CD4-positive, CD25-positive, alpha-beta regulatory T cell (primary cell): ENCODE measurements at places on chromosomes 11 and 22. TPM values are rescaled to one million over a fixed set of nuclear protein-coding genes. Genes with fewer than 3 reads are reported as not detected.

DNA sequence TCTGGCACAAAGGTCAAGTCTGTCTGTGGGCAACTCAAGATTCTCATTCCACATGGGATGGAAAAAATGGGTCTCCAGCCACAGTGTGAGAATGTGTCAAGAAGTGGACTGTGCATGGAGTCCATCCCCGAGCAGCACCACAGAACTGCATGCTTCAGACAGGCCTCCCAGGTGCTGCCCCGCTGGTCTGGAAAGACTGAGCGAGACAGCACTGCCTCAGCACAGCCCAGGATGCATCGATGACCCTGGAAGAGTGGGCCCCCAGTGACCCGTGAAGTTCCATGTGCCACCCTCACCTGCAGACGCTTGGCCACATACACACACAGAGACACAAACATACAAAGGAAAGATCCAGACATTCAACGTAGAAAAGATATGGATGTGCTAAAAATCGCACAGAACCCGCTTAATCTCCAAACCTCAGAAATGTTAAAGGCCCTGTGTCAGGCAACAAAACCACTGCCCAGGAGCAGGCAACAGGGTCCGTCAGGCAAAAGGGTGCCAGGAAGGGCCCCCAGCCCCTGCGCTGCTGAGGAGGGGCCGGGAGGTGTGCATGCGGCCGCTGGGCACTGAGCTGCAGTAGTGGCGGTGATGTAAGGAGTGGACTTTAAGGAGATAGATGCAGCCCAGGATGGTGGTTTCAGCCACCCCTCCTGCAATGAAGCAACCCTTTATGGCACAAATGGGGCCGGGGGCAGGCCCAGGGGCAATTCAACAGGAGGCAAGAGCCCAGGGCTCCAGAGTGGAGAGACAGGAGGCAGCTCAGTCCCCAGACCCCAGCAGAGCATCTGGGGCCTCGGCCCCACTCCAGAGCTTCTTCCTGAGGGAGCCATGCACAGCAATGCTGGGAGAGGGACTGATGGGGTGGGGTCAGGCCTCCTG lies 84.7 kb downstream of the DGCR2 start:
- no peaks in the 10 kb centered on the region for H3K27me3 ChIP-seq
- no peak overlapping the region for H3K27ac ChIP-seq
- no peak for DNase-seq
- H3K4me3 ChIP-seq: no peak overlapping the region
- H3K36me3 ChIP-seq: peaks cover 50% of the 10 kb centered on the region

Gene CD3G
- total RNA-seq: 196 TPM

DNA sequence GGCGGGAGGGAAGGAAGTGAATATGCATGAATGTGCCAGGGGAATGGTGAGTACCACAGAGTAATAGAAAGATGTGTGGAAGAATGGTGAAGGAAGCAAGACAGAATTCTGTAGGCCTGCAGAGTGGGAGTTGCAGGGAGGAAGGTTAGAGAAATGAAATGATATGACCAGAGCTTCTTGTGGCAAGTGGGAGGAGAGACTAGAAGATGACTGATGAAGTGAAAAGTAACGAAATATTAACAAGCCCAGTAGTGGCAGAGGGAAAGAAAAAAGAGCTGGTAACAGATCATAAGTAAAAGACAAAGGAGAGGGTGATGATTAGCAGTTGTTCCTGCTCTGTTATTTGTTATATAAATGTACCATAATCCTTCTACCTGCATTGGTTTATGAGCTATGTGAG lies 1.0 kb upstream of the ALKBH8 start:
- H3K4me1 ChIP-seq: peaks cover 27% of the 10 kb centered on the region
- no peaks in the 10 kb centered on the region for H3K27me3 ChIP-seq
- H3K27ac ChIP-seq: no peak overlapping the region
- no peak for DNase-seq

Gene OR8G5
- not detected for total RNA-seq

Gene PRR33
- not detected for total RNA-seq

DNA sequence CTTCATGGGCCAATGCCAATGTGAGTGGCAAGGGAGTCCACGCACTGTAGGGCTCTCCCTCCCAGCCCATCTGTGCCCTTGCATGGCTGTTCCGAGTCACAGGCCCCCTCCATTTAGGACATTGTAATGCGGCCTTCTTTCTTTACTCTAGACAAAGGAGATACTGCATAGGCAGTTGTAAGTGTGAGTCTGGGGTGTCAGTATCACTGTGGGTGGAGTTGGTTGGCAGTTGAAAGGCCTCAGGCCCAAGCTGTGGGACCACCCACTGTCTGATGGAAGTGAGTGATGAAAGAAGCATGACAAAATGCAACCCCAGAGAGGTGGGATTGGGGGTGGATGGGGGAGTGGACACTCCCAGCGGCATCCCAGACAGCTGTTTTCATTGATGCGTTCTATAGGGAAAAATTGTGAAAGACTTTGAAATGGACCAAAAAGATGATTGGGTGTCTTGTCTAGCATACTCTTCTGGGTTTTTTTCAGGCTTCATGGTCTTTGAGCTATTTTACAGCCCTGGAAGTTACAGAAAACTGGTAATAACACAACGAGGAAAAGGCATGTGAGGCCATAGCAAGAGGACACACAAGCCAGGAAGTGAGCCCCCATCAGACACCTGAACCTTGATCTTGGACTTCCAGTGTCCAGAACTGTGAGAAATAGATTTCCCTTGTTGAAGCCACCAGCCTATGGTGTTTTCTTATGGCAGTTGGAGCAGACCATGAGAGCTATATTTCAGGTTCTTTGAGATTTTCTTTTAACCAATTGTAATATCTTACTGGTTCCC lies 114.6 kb downstream of the NECTIN1 start:
- no peak overlapping the region for H3K4me3 ChIP-seq
- H3K4me1 ChIP-seq: no peaks in the 10 kb centered on the region
- H3K36me3 ChIP-seq: no peaks in the 10 kb centered on the region
- DNase-seq: no peak

Gene C1QTNF4
- total RNA-seq: 1.3 TPM

GRCh38 chr22:49301398-49302149 lies 526.1 kb downstream of the BRD1 start:
- no peaks in the 10 kb centered on the region for H3K36me3 ChIP-seq
- no peaks in the 10 kb centered on the region for H3K27me3 ChIP-seq
- no peak for DNase-seq

Gene PARVG
- 132 TPM for total RNA-seq

Gene OR5D16
- not detected for total RNA-seq

DNA sequence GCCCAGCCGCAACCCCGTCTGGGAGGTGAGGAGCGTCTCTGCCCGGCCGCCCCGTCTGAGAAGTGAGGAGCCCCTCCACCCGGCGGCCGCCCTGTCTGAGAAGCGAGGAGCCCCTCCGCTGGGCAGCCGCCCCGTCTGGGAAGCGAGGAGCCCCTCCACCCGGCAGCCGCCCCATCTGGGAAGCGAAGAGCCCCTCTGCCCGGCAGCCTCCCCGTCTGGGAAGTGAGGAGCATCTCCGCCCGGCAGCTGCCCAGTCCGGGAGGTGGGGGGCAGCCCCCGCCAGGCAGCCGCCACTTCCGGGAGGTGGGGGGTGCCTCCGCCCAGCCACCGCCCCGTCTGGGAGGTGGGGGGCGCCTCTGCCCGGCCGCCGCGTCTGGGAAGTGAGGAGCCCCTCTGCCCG lies 70.6 kb downstream of the STK33 start:
- no peak for DNase-seq
- no peaks in the 10 kb centered on the region for H3K27me3 ChIP-seq
- no peaks in the 10 kb centered on the region for H3K36me3 ChIP-seq
- no peak overlapping the region for H3K4me3 ChIP-seq
- H3K27ac ChIP-seq: no peak overlapping the region
- H3K4me1 ChIP-seq: no peaks in the 10 kb centered on the region

DNA sequence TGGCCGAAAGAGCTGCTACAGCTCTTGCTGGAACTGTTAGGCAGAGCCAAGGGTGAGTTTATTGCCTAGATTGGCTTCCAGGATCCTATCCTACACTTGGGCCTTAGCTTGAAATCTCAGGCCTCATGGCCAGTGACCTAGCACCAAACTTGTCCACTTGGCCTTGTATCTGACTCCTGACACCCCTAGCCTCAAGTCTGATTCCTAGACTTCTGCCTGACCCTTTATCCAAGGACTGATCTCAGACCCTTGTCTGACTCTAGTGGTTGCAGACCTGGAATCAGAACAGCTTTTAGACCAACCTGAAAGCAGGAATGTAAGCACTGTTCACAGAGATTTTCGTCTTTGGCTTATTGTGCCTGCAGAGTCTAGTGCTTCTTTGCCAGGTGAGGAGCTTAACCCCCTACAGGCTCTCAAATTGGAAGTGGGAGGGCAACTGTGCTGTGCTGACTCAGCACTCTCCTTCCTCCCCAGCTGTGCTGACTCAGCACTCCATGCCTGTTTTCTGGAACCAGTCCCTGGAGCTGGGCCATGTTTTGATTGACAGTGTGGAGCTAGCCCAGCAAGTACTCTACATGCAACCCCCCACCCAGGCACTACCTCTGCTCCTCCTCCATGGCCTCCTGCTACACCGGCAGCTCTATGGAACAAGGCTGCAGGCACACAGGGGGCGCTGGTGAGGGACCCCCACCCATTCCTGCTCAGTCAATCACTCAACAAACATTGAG lies 35.1 kb downstream of the RRP8 start:
- H3K4me1 ChIP-seq: no peaks in the 10 kb centered on the region
- no peaks in the 10 kb centered on the region for H3K36me3 ChIP-seq
- no peaks in the 10 kb centered on the region for H3K27me3 ChIP-seq
- H3K4me3 ChIP-seq: no peak overlapping the region

GRCh38 chr22:17764036-17764435 lies 10.2 kb downstream of the BID start:
- DNase-seq: no peak
- no peaks in the 10 kb centered on the region for H3K36me3 ChIP-seq
- no peak overlapping the region for H3K27ac ChIP-seq
- H3K27me3 ChIP-seq: no peaks in the 10 kb centered on the region

GRCh38 chr11:44309478-44310205 lies at the start of gene ALX4:
Gene ALX4, minus strand, starts transcription at chr11:44310139. Its CDS starts 77 bp downstream, at chr11:44310062.
- H3K27me3 ChIP-seq: peaks cover 34% of the 10 kb centered on the region
- H3K4me1 ChIP-seq: peaks cover 27% of the 10 kb centered on the region
- DNase-seq: peak; percentile 32
- no peaks in the 10 kb centered on the region for H3K36me3 ChIP-seq
- no peak within 1 kb of the TSS for H3K4me3 ChIP-seq

- DNase-seq: no peak
- no peaks in the 10 kb centered on the region for H3K4me1 ChIP-seq
- H3K36me3 ChIP-seq: no peaks in the 10 kb centered on the region
- H3K27ac ChIP-seq: no peak overlapping the region
- H3K4me3 ChIP-seq: no peak overlapping the region
Measured at GRCh38 chr11:28559492-28559891, 451.3 kb downstream of the METTL15 start.

Gene TMPRSS6
- 1.5 TPM for total RNA-seq

Gene LRRN4CL
- not detected for total RNA-seq

DNA sequence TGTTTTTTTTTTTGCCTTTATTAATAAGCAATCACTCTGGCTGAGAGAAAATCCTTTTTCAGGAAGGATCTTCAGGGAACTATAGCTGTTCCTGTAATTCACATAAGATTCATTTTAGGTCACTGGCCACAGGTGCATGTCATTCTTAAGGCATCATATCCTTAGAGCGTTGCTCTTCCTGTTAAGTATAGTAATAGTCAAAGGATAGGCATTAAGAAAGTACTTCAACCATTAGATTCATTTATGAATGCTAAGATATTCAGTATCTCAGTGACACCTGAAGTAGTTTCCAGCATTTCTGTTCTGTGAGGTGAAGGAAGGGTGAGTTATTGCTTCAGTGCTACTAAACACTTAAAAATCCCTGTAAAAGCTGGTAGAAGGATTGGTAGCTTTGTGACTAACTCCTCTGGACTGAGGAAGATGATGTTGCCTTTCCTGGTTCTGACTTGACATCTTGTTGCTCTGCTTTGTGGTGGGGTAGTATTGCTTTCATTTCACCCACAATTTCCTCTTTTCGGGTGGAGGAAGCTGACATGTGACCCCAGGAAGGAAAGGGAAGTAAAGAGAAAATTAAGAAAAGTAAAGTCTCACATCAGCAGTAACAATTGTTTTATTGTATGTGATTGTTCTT lies 34.7 kb downstream of the RNF169 start:
- H3K4me3 ChIP-seq: peak overlapping the region; percentile 69
- peak overlapping the region; percentile 71 for H3K27ac ChIP-seq
- no peaks in the 10 kb centered on the region for H3K27me3 ChIP-seq
- peaks cover 49% of the 10 kb centered on the region for H3K4me1 ChIP-seq
- H3K36me3 ChIP-seq: no peaks in the 10 kb centered on the region

Gene OR6M1
- total RNA-seq: not detected

Gene RGL4
- total RNA-seq: 22.1 TPM

- no peak overlapping the region for H3K4me3 ChIP-seq
- H3K36me3 ChIP-seq: no peaks in the 10 kb centered on the region
- DNase-seq: no peak
- H3K27ac ChIP-seq: no peak overlapping the region
Measured at GRCh38 chr11:86119077-86119476, 50.2 kb upstream of the PICALM start.

GRCh38 chr11:104073950-104074705 lies 37.7 kb downstream of the DDI1 start:
- no peaks in the 10 kb centered on the region for H3K36me3 ChIP-seq
- no peak overlapping the region for H3K27ac ChIP-seq
- no peak overlapping the region for H3K4me3 ChIP-seq

DNA sequence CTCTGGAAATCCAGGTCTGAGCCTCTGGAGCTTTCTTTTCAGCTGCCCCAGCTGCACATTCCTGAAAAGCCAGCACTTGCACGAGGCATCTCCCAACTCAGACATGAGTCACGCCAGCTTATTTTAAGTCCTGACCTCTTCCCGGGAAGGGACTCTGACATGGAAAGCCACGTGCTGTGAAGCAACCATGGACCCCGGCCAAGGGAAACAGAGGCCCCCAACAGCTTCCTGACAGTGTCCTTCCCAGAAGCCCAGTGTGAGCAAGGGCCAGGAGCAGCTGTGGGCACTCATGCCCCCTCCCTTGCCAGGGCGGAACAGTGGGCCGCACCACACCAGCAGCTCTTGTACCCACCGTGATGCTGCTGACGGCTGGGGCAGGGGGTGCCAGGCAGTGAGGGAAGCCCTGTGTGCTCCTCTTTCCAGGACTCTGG lies 118.8 kb upstream of the CADM1 start:
- no peaks in the 10 kb centered on the region for H3K27me3 ChIP-seq
- no peak for DNase-seq
- H3K4me3 ChIP-seq: no peak overlapping the region
- H3K4me1 ChIP-seq: no peaks in the 10 kb centered on the region

DNA sequence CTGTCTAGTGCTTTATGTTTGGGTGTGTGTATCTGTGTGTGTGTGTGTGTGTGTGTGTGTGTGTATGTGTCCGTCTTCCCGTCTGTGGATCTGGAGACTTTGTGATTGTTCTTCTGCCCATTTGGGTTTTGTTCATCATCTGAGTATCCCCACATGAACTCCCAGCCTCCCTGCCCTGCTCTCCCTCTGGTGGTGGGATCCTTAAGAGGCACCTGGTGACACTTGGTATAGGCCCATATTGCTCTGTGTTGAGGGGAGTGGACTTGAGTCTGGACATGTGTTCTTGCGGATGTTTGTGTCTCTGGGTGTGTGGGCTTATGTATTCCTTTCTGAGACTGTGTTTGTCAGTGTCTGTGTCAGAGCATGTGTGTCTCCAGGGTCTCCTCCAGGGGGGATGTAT lies 15.3 kb downstream of the RCOR2 start:
- no peaks in the 10 kb centered on the region for H3K27me3 ChIP-seq
- DNase-seq: no peak
- H3K36me3 ChIP-seq: peaks cover 93% of the 10 kb centered on the region
- no peak overlapping the region for H3K4me3 ChIP-seq

GRCh38 chr11:76745561-76746207 lies 37.5 kb upstream of the TSKU start:
- DNase-seq: no peak
- no peak overlapping the region for H3K4me3 ChIP-seq
- H3K27me3 ChIP-seq: no peaks in the 10 kb centered on the region
- H3K36me3 ChIP-seq: no peaks in the 10 kb centered on the region

Gene DNAJB7
- total RNA-seq: not detected

GRCh38 chr11:116239247-116239646 lies 533.5 kb downstream of the BUD13 start:
- DNase-seq: no peak
- no peaks in the 10 kb centered on the region for H3K4me1 ChIP-seq
- no peaks in the 10 kb centered on the region for H3K27me3 ChIP-seq
- H3K27ac ChIP-seq: no peak overlapping the region
